ENCODE measurements at places on chromosomes 13 and 19.

- DNase-seq: no peak
Observed at GRCh38 chr13:108610507-108610906, 18.9 kb upstream of the MYO16 start.

DNA sequence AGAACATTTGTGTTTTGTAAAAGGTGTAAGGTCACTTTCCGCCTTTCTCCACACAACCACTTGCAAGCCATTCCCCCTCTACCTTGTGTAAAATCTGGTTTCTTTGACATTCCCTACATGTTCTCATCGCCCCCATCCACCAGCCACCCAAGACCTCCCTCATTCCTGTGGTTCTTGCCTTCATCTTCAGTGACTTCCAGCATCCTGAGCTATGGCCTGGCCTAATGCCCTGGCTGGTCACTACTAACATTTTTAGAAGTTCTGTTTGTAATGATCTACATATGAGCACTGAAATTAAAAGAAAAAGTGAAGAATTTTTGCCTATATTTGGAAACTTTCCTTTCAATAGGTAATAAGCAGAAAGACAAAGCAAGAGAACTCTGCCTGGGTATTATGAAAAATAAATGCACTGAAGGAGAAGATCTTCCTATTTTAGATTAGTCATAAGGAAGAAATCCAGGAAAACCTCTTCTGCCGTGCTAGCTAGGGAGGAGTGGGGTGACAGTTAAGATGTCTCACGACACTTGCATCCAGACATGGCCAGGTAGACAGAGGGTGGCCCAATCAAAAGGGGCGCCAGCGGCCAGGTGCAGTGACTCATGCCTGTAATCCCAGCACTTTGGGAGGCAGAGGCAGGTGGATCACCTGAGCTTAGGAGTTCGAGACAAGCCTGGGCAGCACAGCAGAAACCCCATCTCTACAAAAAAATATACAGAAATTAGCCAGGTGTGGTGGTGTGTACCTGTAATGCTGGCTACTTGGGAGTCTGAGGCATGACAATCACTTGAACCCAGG lies 28.1 kb upstream of the MPHOSPH8 start:
- no peak for DNase-seq

GRCh38 chr13:58087566-58087965 lies 456.0 kb downstream of the PCDH17 start:
- DNase-seq: no peak

GRCh38 chr13:108263621-108264355 lies 5.7 kb upstream of the TNFSF13B start:
- no peak for DNase-seq

GRCh38 chr13:98977568-98978265 lies at the start of gene DOCK9:
Gene DOCK9 (minus strand): TSS chr13:98978064. CDS start chr13:98977909, 155 bp downstream.
- DNase-seq: peak; percentile 59

DNA sequence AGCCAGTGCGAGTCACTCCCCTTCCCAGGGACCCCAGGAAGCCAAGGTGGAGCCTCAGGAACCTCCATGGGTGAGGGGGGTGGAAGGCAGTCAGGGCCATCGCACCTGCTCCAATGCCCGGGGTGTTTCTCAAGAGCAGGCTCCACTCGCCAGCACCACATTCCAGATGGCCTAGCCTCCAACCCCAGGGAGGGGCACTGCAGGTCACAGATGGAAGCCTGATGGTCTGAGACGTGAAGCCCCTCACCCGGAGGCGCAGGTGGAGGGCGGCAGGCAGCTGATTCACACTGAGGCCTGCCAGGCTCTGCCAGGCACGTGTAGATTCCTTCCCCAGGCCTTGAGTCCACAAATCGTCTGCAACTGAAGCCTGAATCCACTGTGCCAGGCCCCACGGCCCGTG lies 23.0 kb upstream of the ISYNA1 start:
- DNase-seq: no peak

DNA sequence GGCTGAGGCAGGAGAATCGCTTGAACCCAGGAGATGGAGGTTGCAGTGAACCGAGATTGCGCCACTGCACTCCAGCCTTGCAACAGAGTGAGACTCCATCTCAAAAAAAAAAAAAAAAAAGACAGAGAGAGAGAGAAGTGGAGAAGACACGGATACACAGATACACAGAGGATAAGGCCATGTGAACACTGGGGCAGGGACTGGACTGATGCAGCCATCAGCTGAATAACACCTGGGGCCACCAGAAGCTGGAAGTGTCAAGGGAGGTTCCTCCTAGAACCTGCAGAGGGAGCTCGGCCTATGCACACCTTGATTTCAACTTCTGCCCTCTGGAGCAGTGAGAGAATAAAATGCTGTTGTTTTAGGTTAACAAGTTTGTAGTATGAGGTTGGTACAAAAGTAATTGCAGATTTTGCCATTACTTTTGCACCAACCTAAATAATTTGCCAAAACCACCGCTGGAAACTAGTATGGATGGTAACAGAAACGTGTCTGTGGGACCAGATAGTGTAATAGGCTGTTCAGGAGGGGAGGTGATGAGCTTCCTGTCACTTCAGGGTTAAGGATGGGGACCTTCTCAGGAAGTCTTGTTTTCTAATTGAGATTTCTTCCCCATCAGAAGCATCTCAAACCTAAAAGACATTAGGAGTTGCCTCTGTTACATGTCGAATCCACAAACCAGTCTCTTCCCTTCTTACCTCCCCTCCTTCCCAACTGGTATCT lies 36.4 kb upstream of the IGSF23 start:
- DNase-seq: peak; percentile 28

GRCh38 chr13:49540552-49540951 lies 44.8 kb downstream of the PHF11 start:
- DNase-seq: no peak

DNA sequence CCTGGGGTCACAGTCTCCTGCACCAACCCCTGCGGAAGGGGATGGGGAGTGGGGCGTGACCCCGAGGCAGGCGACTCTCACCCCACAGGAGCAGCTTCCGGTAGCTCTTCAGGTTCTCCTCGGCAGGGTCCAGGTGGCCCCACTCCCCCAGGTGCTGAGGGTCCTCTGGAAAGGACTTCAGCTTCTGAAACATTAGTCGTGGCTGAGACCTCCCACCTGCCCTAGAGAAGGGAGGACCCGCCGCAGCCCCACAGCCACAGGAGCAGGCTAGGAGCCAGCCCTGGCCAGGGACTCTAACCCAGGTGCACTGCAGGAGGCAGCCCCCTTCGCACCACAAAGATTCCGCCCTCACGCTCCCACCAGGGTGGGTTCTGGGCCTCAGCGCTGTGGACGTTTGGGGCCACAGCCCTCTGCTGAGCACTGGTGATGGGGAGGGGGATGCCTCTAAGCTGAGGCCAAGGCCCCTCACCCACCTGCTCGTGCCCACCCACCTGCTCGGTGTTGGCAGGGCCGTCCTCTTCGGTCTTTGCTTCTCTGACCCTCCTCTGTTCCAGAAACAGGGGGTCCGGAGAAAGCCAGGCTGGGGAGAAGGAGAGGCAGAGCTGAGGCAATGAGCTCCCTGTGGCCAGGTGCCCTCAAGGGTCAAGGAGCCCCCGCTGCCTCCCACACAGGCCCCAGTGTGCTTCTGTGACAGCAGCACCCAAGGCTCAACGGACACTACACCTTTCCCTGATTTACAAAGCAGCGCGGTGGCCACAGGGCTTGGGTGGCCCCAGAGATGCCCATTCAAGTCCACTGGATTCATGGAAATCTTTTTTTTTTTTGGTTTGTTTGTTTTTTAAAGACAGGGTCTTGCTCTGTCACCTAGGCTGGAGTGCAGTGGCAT lies 11.0 kb downstream of the ZSCAN18 start:
- DNase-seq: no peak

DNA sequence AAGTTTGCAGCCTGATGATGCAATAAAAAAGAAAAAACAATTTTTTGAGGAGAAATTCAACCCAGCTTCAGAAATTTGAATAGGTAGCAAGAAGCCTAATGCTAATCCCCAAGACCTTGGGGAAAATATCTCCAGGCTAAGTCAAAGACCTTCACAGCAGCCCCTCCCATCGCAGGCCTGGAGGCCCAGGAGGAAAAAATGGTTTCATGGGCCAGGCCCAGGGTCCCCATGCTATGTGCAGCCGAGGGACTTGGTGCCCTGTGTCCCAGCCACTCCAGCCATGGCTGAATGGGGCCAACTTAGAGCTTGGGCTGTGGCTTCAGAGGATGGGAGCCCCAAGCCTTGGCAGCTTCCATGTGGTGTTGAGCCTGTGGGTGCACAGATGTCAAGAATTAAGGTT lies 210.3 kb downstream of the SUCLA2 start:
- no peak for DNase-seq

GRCh38 chr19:49983645-49984229 lies 22.8 kb upstream of the SIGLEC11 start:
- peak; percentile 63 for DNase-seq

DNA sequence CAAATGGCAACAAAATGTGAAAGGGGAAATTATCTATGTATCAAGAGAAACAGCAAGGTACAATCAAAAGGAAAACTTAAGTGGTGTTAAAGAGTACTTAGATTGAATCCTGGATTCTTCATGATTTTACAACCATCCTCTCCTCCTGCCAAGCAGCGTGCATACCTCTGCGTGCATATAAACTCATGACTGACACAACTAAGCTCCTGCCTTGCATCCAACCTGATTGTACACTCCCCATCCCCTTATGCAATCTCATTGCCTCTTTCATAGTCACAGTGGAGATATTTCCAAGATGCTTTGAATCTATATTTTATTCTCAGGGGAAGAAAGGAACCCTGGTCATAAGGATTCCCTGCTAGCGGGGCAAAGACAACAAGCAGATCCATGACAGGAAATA lies 499.9 kb downstream of the KCTD12 start:
- no peak for DNase-seq

DNA sequence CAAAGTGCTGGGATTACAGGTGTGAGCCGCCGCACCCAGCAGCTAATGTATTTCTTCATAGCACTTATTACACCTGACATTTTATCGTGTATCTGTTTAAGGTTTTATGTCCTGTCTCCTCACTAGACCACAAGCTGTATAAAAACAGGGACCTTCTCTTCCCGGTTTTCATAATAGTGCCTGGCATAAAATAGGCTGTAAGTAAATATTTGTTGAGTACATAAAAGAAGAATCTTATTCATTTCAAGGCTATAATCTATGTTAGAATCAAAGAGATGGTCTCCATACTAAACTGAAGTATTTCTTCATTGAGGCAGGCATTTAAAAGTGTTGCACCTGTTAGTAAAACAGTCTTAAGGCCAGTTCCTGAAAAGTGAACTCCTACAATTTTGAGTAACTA lies 194.0 kb downstream of the SHISA2 start:
- peak; percentile 63 for DNase-seq

- no peak for DNase-seq
Observed at GRCh38 chr19:16118489-16119033, 6.9 kb downstream of the RAB8A start.

DNA sequence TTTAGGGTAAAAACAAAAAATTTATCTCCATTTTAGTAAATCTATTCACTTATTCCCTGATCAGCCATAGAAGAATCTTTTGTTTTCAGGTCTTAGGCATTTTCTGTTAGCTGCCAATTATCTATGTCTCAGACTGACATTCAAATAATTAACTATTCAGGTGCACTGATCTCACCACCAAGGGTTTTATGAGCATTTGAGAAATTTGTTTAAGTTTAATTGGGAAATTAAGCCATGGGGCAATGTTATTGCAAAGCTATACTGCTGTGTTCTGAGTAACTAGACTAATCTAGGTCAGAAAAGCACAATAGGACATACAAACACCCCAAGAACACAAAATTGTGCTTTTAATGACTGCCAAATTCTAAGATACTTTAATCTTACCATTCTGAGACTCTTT lies 210.7 kb upstream of the EDNRB start:
- no peak for DNase-seq

- no peak for DNase-seq
Observed at GRCh38 chr19:35031072-35031881, 1.0 kb downstream of the SCN1B start.

- no peak for DNase-seq
Observed at GRCh38 chr13:75220238-75220542, 261.8 kb downstream of the TBC1D4 start.

DNA sequence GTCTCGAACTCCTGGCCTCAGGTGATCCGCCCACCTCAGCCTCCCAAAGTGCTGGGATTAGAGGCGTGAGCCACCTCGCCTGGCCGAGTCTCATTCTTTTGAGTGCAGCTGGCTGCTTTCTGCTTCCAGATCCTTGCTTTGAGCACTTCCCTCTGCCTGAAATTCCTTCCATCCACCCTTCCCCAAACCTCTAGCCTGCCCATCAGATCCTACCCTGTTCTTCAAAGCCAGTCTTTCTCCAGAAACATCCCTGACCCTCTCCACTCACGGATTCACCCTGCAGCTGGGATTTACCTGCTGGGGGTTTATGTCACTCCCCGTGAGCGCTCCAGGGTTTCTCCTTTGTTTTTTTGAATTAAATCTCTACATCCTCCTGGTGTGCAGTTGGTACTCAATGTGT lies 13.1 kb upstream of the NPAS1 start:
- DNase-seq: no peak

- no peak for DNase-seq
Observed at GRCh38 chr19:10729411-10729810, 11.5 kb downstream of the DNM2 start.

DNA sequence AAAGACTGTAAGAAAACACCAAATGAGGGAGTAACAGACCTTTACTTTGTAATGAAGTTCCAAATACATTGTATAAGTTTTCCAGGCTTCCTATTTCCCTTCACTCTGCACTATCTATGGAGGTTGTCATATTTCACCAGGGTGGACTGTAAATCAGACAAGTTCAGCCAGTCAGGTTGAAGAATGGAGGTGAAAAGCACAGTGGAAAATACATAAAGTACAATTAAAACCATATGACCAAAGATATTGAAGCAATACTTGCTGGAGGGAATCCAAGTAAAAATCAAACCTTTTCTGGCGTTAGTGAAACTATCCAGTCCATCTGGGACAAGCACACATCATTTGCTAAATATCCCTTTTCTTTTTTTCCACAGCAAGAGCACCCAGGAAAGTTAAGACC lies 3.2 kb downstream of the LHFPL6 start:
- DNase-seq: no peak

DNA sequence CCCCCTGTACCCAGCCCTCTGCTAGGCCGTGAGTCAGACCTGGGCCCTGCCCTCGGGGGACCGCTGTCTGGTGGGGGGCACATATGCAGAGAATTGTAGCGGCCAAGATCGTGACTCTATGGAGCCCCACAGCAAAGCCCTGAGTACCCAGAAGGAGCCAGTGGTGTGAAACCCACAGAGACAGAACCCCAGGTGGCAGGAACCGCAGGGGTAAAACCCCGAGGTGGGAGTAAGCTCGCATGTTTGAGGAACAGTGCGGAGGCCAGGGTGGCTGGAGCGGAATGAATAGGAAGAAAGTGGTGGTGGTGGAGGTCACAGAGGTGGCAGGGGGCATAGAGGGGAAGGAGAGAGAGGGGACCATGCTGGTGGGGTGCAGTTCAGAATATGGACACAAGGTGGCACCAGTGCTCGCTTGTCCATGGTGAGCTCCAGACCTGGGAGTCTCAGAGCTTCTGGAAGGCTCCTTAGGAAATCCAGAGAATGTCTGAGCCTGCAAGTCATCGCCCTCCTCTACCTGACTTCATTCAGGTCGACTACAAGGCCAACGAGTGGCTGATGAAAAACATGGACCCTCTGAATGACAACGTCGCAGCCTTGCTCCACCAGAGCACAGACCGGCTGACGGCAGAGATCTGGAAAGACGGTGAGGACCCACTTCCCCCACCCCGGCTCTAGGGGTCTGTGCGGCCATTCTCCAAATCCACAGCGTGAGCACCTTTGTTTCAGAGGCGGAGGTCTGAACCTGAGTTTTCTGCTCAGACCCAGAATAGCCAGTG lies 48.9 kb downstream of the MYH14 start:
- peak; percentile 12 for DNase-seq
